Activated CD4-positive, CD25-positive, alpha-beta regulatory T cell treated with anti-CD3 and anti-CD28 coated beads, Interleukin-2, amount 50 U/mL, for 16 hours (primary cell): ENCODE measurements at places on chromosomes 5 and 9.

GRCh38 chr9:137221506-137222111 is 431 bp downstream of the RNF208 start:
- DNase-seq: no peak

GRCh38 chr9:75242426-75242825 is 154.1 kb downstream of the OSTF1 start:
- no peak for DNase-seq

DNA sequence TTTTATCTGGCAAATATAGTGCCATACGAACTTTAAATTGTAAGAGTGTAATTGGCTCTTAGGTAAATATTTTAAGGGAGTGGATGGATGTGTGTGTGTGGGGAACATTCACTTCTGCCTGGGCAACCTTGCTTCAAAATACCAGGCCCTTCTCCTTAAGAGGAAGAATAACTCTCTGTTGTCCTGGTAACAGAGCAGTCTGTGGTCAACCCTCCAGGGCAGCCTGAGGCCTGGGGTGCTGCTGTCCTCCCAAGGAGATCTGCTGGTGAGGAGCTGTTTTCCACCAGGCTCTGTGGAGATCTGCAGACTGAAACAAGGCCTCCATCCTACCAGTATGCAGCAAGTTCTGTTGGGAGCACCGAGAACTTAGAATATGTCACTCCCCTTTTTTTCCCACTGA is 325.2 kb downstream of the PSAT1 start:
- DNase-seq: no peak

GRCh38 chr9:81627481-81627880 is 61.9 kb downstream of the TLE1 start:
- DNase-seq: no peak

DNA sequence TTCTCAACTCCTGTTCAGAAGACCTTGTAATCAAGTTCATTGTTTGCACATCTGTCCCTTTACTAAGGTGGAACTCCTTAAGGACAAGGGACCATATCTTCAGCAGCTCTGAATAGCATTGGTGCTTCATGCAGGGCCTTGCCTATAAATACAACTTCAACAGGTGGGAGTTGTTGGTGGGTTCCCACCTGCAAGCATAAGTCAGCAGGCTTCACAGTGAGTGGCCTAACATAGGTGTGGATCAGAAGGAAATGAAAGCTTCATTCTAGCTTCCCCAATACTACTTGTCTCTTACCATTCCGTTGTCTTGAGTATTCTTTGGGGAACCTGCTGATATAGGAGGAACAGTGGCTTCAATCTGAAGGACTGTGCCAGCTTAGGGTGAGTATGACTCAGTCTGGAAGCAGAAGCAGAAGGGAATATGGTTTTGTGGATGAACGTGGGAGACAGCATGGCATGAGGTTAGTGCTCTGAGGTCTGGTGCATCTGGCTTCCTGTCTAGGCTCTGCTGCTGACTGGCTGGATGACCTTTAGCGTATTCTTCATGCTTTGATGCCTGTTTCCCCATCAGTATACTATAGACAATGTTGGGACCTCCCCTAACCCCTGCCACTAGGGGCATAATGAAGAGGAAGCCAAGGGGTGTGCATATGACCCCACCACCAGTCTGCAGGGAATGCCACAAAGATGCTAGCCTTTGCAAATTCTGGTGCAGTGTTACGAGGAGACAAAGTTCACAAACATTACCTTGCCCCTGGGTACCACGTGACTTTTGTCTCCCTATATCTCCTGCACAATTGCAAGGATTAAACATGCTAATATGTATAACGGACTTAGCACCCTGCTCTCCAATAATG is 192.3 kb downstream of the PALM2AKAP2 start:
- no peak for DNase-seq

GRCh38 chr5:54215233-54215736 is 95.1 kb downstream of the ARL15 start:
- no peak for DNase-seq

- no peak for DNase-seq
Measured at GRCh38 chr5:64074533-64074932, 91.1 kb upstream of the RNF180 start.

GRCh38 chr9:123662057-123662776 is 267.7 kb downstream of the DENND1A start:
- DNase-seq: no peak

DNA sequence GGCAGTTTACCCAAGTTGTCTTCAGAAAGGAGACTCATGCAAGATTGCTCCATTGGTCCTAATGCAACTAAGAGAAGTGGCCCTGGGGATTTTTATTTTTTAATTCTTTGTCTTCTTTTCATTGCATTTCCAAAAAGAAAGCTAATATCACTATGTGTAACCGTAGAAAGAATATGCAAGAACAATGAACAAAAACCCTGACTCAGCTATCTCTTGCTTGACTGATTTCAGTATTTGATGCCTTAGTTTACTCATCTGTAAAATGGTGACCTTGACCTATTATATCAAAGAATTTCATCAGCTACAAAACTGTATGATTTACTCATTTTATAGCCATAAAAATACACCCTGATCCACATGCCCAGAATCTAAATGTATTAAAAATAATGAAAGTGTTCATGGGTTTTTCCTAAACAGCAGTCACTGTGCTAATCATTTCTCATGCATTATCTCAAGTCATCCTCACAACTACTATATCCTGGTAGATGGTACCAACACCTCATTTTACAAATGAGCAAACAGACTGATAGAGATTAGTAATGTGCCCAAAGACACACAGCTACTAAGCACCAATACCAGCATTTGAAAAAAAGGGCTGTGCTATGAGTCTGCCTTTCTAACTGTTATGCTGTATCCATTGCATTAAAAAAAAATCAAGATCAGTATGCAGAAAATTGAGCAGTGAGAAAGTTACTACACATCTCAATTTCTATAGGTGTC is 185.7 kb downstream of the MLLT3 start:
- no peak for DNase-seq

DNA sequence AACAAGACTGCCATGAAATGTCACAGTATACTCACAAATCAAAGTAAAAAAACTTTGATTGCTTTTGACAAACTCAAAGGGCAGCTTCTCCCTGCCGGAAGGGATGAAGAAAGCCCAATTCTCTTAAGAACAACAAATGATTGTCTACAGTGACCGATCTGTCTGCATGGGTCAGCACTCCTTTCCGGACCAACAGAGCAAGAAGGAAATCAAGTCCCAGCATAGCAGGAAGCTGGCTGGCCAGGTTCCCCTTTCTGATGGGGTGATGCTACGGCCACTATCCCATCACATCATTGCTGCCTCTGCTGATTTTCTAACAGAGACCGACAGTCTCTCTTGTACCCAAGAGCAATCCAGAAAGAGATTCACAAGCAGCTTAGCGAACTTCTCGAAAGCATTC is 692 bp downstream of the C1QTNF3 start:
- no peak for DNase-seq

GRCh38 chr9:71681708-71682272 is 86.5 kb downstream of the CEMIP2 start:
- DNase-seq: no peak

DNA sequence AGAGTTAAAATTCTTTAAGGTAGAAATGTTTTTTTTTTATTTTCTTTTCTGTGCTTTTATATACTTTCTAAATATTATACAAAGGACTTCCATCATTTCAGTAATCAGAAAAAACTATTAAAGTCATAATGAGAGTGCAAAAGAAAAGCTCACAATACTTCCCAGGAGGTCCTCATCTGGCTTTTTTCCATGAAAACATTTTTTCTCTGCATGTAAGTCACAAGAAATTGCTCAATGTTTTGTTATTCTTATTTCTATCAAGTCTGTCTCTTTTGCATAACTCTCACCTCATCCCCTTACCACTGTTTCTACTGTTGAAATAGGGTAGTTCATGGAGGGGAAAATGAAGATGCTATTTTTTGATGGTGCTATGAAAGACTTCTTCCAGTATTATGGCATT is 375.0 kb downstream of the TMEM232 start:
- no peak for DNase-seq

DNA sequence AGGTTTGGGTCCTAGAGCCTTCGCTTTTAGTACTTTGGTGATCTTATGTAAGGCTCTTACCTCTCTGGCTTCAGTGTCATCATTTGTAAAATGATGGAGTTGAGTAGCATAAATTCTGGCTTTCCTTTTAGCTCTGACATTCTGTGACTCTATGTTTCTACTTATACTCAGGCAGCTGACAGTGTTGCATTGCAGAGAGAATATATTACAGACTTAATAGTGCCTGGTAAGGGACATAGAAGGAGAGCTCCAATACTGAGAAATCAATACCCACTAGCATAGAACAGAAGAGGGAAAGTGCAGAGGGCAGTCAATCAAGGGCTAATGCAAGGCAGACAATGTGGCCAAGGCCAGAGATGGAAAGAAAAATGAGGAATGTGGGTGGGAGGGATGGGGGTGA is 371.4 kb upstream of the TLE4 start:
- no peak for DNase-seq

- no peak for DNase-seq
Measured at GRCh38 chr5:73770172-73771025, 144.4 kb downstream of the ARHGEF28 start.

GRCh38 chr5:174872271-174872670 is 147.9 kb downstream of the MSX2 start:
- DNase-seq: no peak
